ENCODE measurements at places on chromosomes 5 and 9. TPM values are rescaled to one million over a fixed set of nuclear protein-coding genes. Genes with fewer than 3 reads are reported as not detected.

GRCh38 chr9:35652829-35653209 is 2.1 kb upstream of the SIT1 start:
- no peak overlapping the region for H3K27ac ChIP-seq
- DNase-seq = no peak
- H3K4me1 ChIP-seq = peaks cover 68% of the 10 kb centered on the region
- H3K27me3 ChIP-seq = peaks cover 4% of the 10 kb centered on the region
- H3K36me3 ChIP-seq = no peaks in the 10 kb centered on the region
- no peak overlapping the region for H3K4me3 ChIP-seq

DNA sequence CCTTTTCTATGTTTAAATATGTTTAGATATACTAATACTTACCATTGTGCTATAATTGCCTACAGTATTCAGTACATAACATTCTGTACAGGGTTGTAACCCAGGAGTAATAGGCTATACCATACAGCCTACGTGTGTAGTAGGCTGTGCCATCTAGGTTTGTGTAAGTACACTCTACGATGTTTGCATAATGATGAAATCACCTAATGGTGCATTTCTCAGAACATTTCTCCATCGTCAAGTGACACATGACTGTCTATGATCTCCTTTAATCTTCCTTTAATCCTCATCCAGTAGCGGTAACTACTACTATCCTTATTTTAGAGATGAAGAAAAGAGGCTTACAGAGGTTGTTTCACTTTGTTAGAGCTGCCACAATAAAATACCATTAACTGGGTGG is 369.2 kb downstream of the PLK2 start:
- no peak overlapping the region for H3K27ac ChIP-seq
- H3K27me3 ChIP-seq = peaks cover 6% of the 10 kb centered on the region
- no peak overlapping the region for H3K4me3 ChIP-seq
- H3K4me1 ChIP-seq = no peaks in the 10 kb centered on the region
- DNase-seq = no peak
- H3K36me3 ChIP-seq = no peaks in the 10 kb centered on the region

- H3K4me3 ChIP-seq = no peak overlapping the region
- no peaks in the 10 kb centered on the region for H3K36me3 ChIP-seq
- no peaks in the 10 kb centered on the region for H3K27me3 ChIP-seq
Measured at GRCh38 chr9:2210201-2210600, 195.1 kb downstream of the SMARCA2 start.

GRCh38 chr5:66694036-66694435 is 97.8 kb downstream of the MAST4 start:
- H3K36me3 ChIP-seq = no peaks in the 10 kb centered on the region
- H3K27ac ChIP-seq = no peak overlapping the region
- peaks cover 23% of the 10 kb centered on the region for H3K27me3 ChIP-seq
- DNase-seq = no peak
- no peak overlapping the region for H3K4me3 ChIP-seq

DNA sequence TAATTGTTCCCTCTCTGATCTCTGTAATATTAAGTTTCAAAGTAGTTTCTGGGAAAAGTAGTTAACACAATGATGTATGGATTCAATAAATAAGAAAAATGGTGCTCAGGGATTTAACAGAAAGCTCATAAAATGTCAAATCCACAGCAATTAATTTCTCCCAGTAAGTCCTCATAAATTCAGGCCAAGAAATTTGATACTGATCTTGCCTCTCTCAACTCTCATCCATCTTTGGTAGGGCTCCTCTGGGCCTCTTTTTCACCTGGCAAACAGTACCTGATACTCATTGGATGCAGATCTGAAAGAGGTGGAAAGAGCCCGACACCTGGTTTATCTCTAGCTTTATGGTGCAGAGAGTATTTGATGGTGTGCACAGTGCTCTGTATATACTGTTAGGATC is 106.1 kb downstream of the STK32A start:
- H3K4me3 ChIP-seq = no peak overlapping the region
- H3K27me3 ChIP-seq = no peaks in the 10 kb centered on the region
- no peaks in the 10 kb centered on the region for H3K36me3 ChIP-seq
- H3K27ac ChIP-seq = no peak overlapping the region
- no peaks in the 10 kb centered on the region for H3K4me1 ChIP-seq

GRCh38 chr5:73120222-73121118 is at the start of gene TMEM171:
TSS of gene TMEM171 (plus strand) at chr5:73120575. CDS start at chr5:73123374, 2,799 bp downstream.
- peaks cover 73% of the 10 kb centered on the region for H3K27me3 ChIP-seq
- no peak for DNase-seq
- no peak within 1 kb of the TSS for H3K27ac ChIP-seq
- H3K4me1 ChIP-seq = peaks cover 35% of the 10 kb centered on the region
- H3K4me3 ChIP-seq = peak within 1 kb of the TSS; percentile 66

- no peaks in the 10 kb centered on the region for H3K36me3 ChIP-seq
- DNase-seq = no peak
- H3K4me1 ChIP-seq = peaks cover 6% of the 10 kb centered on the region
- H3K27me3 ChIP-seq = no peaks in the 10 kb centered on the region
- no peak overlapping the region for H3K27ac ChIP-seq
- H3K4me3 ChIP-seq = no peak overlapping the region
Measured at GRCh38 chr5:178328826-178329730, 96.5 kb upstream of the PHYKPL start.

GRCh38 chr9:91547081-91547480 is 123.4 kb upstream of the NFIL3 start:
- DNase-seq = no peak
- no peaks in the 10 kb centered on the region for H3K36me3 ChIP-seq
- H3K4me1 ChIP-seq = no peaks in the 10 kb centered on the region
- H3K27me3 ChIP-seq = peaks cover 18% of the 10 kb centered on the region
- H3K4me3 ChIP-seq = no peak overlapping the region

DNA sequence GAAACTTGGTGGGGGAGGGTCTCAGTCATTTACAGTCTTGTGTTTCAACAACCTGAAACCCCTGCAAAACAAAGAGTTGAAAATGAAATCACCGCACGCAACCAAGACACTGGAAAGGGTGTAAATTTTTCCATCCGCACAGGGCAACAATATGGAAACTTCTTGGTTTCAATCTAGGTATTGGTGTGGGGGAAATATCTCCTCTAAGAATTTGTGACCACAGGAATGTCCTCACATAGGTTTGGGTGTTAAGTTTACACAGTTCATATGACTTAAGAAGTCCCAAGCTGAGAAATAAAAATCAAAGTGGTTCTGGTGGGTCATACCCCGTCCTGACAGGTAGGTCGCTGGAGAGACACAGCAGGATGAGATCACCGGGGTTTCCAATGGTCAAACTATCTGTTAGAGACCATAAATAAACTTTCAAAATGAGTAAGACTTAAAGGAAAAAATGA is 51.9 kb upstream of the PIP5K1B start:
- peaks cover 3% of the 10 kb centered on the region for H3K36me3 ChIP-seq
- peak overlapping the region; percentile 63 for H3K4me3 ChIP-seq
- H3K27ac ChIP-seq = peak overlapping the region; percentile 93
- H3K4me1 ChIP-seq = peaks cover 40% of the 10 kb centered on the region

DNA sequence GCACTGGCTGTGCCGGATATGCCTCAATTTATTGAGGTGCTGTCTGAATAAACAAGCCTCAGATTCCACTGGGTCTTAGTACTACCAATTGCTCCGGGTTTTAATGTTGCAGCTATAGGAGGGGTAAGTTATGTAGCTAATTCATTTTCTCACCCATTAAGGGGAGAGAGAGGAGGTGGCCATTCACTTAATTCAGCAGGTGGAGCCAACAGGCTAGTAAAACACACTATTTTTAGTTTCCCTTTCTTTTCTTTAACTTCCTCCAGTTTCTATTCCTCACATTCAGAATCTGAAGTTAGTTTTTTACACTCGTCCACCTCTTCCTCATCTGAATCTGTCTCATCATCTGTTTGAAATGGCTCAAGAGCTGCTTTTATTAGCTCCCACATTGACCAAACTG is 105.6 kb upstream of the CDH10 start:
- no peaks in the 10 kb centered on the region for H3K27me3 ChIP-seq
- H3K4me1 ChIP-seq = no peaks in the 10 kb centered on the region
- DNase-seq = no peak

- no peak for DNase-seq
- H3K27me3 ChIP-seq = peaks cover 5% of the 10 kb centered on the region
- no peak overlapping the region for H3K27ac ChIP-seq
- no peak overlapping the region for H3K4me3 ChIP-seq
Measured at GRCh38 chr9:96674906-96675538, 19.9 kb upstream of the PRXL2C start.

The GAPT gene
- total RNA-seq = not detected

The ADAMTS19 gene
- not detected for total RNA-seq

The F12 gene
- total RNA-seq = 6.7 TPM

The PDCD1LG2 gene
- 3.0 TPM for total RNA-seq
